ENCODE measurements at places on chromosomes 3 and 15. TPM values are rescaled to one million over a fixed set of nuclear protein-coding genes. Genes with fewer than 3 reads are reported as not detected.

The LRTM1 gene
- total RNA-seq = not detected

The THRB gene
- total RNA-seq = 8.7 TPM

DNA sequence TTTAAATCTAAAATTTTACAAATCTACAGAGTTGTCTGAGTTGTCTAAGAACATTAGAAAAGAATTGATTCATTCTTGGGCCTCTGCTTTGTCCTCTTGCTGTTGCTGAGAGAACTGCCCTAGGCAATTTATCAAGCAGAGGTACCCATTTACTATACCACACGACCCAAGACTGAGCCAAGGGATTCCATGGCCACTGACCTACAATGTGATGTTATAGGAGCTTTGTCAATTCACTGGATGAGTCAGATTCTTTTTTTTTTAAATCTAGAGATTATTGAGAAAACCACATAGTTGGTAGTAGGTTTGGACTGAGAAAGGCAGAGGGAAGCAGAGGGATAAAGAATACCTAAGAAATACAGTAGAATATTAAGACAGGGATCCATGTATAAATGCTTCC, 55.3 kb downstream of the TRAT1 start:
- DNase-seq = no peak

The ZNF710 gene
- total RNA-seq = 3.0 TPM

The RBPMS2 gene
- 0.09 TPM for total RNA-seq

DNA sequence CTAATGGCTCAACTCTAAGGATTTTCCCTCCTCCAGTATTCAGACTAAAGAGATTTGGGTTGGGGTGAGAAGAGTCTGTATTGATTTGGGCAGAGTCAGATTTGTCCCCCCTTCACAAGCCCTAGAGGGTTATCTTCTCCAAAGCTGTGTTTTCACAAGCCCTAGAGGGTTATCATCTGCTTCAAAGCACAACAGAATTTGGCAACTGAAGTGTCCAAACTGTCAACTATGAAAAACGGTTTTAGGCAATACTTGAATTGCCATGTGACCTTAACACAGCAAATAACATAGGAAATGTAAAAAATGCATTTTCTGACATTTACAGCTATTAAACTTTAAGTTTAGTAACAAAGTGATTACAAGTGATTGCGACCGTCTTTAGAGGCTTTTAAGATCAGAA, 119.9 kb downstream of the IMPG2 start:
- peak; percentile 57 for DNase-seq

DNA sequence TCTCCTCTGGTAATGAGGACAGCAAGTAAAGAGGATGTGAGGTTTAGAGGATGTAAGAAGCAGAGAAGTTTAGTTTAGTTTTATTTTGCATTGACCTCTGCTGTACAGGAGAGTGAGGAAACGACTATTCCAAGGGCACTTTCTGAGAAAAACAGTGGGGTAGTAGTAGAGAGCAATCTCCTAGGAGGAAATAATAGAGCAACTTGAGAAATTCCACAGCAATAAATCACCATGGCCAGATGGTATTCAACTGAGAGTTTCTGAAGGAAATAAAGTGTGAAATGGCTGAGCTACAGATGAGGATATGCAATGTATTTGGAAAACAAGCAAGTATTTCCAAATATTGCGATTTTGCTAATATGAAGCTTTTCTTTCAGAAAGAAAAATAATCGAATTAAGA, 118.9 kb downstream of the DPH6 start:
- DNase-seq = peak; percentile 83

Measured in fibroblast of the aortic adventitia (primary cell).